ENCODE measurements at places on chromosomes 6 and 20.

- no peak for DNase-seq
These were observed 3.8 kb upstream of the CPXM1 start for GRCh38 chr20:2804041-2804828.

DNA sequence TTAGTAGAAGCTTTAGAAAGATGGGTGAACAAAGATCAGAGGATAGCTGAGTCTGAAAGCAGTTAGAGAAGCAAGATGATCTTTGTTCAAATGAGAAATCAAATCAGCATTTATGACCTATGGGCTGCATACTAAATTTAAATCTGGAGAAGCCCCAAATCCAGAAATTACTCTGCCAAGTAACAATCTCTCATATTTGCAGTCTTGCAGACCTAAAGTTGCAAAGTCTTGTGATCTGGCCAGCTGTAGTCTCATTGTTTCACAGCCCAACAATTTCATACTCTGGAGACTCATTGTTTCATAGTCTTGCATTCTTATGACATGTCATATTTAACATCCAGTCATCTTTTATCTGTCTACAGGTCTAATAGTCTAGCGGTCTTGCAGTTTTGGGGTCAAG, 364.9 kb upstream of the RSPO3 start:
- peak; percentile 26 for DNase-seq

DNA sequence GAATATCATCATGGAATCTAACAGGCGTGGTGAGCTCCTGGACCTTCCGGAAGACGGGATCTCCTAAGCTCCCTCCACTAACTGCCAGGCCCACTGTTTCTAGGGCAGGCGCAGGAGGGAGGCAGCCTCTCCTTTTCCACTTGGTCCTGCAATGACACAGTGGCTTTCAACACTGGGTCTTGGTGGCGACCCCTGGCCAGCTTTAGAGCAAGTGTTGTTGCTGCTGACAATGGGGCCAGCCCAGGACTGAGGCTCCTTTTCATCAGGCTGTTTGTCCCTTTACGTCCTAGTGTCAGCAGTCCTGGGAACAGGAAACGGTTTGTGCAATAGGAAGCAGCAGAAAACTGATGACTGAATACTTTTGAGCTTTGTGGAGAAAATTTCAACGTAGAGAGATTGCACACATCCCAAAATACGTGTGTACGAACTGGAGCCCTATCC, 9.7 kb upstream of the QKI start:
- peak; percentile 80 for DNase-seq

DNA sequence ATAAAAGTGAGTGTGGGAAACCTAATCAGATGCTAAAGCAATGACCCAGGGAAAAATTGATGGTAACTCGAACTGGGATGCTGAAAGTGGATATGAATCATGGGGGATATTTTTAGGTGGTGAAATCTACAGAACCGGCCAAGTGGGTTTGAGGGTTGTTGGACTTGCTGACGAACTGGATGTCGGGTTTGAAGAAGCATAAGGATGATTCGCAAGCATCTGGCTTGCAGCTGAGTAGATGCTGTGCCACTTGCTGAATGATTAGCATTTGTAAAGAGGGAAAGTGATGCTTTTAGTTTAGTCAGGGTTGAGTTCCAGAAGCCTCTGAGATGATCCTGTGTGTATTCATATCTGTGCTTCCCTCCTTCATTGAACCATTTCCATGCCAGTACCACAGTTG, 54.9 kb downstream of the UBR2 start:
- DNase-seq, result peak; percentile 89

DNA sequence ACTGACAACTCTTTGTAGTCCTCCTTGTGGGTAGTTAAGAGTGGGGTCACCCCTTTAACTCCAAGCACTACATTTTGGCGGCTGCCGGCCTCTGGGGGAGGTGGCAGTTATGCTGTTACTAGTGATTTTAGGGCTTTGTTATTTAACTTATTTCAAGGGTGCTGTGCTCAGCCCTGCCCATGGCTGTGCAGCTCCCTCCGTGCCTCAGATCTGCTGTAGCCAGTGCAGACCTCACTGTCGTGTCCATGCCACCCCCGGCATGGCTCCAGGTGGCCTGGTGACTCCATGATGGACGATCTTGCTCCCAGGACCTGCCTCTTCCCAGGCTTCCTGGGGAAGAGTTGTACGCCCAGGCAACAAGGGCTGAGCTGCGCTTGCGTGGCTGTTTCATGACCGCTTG, 15.4 kb downstream of the UQCC2 start:
- DNase-seq, result no peak

GRCh38 chr20:44807051-44807683, 3.2 kb downstream of the RIMS4 start:
- DNase-seq, result no peak

DNA sequence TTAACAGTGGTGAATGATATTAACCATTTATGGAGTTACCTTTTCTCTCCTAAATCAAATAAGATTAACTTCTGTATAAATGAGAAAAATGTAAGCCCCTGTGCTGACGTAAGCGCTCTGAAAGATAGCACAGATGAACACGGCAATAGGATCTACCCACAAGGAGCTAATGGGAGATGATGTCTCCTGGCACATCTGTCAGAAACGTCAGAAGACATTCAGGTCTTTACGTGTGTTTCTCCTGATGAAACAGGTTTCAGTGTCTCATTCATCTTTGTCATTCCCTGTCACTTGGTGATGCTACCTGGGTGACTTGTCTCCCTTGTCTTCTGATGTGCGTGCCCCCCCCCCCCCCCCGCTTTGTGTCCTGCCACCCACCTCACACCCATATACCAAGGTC, 189.7 kb downstream of the DTNBP1 start:
- no peak for DNase-seq

- DNase-seq, result peak; percentile 68
These were observed 34.6 kb downstream of the FBXO5 start for GRCh38 chr6:152948150-152948768.

GRCh38 chr6:113205553-113205952, 651.6 kb upstream of the MARCKS start:
- DNase-seq, result no peak

DNA sequence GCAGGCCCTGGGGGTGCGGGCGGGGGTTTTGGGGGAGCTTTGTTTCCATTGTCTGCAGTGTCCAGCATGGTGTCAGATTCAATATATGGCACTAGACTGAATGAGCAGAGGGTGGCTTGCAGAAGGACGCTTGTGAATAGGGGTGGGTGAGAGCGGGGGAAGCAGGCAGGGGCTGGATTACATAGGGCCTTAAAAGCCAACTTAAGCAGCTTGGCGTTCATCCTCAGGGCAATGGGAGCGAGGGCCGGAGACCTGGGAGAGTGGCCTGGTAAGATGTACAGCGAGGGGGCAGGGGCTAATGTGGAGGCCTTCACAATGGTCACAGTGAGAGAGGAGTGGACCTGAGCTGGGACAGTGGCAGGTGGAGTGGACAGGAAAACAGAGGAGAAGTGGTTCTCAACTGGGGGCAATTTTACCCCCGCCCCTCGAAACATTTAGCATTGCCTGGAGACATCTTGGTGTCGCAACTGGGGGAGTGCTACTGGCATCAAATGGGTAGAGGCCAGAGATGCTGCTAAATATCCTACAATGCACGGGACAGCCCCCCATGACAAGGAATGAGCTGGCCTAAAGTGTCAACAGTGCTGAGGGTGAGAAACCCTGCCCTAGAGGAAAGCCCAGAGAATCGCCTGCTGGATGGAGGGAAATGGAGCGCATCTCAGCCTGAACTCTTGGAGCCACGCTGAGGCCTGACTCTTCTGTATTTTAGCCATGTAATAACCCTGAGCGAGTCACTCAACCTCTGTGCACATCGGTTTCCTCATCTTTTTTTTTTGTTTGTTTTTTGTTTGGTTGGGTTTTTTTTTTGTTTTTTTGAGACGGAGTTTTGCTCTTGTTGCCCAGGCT, 15.1 kb upstream of the BAK1 start:
- DNase-seq, result peak; percentile 72

Data from GM23248 (cell line).